ENCODE measurements at places on chromosomes 2 and 18.
A peak's percentile ranks its signal among the peaks of the same experiment; 100 is the strongest.

GRCh38 chr2:9230051-9230802 is 23.6 kb downstream of the ASAP2 start:
- no peak for DNase-seq

DNA sequence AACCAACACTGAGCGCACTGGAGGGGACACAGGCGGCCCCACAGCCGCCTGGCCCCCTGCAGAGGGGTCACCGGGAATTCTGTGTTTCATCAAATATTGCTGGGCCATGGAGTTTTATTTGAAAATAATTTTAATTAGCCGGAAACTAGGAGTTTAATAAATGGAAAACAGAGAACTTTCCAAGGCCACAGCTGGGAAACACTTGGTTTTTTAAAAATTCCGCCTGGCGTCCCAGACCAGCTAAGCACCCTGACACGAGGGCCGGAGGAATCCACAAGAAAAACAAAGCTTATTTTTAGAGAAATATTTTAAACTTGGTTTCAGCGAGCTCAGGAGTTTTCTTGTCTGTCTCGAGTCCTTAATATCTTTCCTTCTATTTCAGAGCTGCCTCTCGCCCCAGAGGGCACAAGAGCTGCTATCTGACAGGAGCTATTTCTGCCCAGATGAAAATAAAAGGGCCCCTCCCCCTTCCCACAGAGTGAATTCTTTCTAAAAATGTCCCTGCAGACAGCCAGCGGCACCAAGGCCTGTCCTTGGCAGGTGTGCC is 8.2 kb downstream of the ZFP36L2 start:
- DNase-seq, result no peak

DNA sequence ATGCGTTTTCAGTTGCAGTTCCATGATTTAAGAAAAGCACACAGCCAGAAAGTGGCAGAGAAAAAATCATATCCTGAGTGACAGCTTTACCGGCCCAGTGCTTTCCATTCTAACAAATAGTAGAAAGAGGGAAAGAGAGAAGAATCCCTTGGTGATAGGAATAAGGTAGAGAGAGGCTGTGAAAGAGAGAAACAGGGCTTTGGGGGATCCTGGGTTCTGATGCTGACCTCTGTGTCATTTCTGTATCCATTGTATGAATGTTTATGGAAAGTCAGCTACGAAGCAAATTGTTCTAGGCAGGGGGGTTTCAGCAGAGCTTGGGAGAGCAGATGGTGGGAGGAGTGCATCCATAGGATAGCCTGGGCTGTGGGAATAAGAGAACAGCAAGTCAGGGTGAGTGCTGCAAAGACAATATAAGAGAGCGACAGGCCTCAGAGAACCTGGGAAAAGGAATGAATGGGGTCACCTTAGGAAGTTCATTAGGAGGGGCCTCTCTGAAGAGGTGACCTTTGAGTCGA is 203.4 kb upstream of the TNP1 start:
- DNase-seq, result no peak

GRCh38 chr2:147989809-147990403 is 30.6 kb downstream of the ORC4 start:
- DNase-seq, result peak; percentile 56

GRCh38 chr2:201484805-201485204 is 33.3 kb downstream of the STRADB start:
- no peak for DNase-seq

- DNase-seq, result no peak
These were observed 83.2 kb downstream of the ITGA4 start for GRCh38 chr2:181540421-181540820.

DNA sequence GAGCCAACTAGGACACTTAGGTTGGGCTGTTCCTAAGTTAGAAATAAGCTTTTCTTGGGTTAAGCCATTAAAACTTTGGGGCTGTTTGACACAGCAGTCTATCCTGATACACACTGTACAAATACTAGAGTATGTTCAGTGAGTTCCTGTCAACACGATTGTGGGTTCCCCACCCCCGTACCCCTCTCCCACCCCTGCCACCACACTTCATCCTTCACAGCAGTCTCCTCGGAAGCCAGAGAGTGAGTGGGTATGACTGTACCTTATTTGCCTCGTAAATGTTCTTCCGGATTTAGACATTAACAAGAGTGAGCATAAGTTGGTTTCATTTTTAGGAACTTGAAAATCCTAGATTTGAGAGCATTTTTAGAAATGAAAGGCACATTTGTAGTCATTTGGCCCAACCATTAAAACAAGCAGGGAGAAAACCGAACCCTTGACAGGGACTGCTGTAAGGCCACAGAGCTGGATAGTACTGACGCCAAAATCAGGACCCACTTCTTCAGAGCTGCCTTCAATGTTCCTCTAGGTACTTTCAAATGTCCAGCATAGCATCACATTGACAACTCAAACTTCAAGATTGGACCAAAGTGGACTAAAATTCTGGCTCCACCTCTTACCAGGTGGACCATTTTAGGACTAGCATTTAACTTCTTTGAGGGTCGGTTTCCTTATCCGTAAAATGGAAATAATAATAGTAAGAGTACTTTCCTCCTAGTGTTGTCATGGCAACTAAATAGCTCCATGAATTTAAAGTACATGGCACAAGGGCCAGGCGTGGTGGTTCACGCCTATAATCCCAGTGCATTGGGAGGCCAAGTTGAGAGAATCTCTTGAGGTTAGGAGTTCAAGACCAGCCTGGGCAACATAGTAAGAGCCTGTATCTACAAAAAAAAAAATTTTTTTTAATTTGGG is 166.3 kb upstream of the SERTAD2 start:
- peak; percentile 68 for DNase-seq

GRCh38 chr2:224838335-224838734 is 122.2 kb upstream of the CCDC195 start:
- no peak for DNase-seq

GRCh38 chr2:55672630-55673029 is 21.0 kb downstream of the PNPT1 start:
- DNase-seq, result no peak

DNA sequence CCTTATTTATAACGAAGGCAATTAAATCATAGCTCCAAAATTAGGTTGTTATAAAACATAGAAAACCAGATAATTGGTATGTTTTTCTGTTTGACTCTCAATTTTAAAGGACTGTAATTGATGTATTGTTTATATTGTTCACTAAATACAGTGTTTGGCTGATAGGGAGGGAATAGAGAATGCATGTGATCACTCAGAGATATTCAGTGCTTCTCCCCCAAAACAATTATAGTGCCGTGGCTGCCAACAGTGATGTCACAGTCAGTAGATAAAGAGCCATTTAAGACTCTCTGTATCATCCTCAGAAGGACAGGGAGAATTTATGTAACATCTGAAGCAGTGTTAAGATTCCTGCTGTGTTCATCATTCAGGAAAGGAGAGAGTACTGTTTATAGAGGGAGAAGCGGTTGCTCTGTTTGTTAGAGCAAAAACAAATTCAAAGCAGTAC is 69.6 kb downstream of the PHLPP1 start:
- peak; percentile 33 for DNase-seq

- no peak for DNase-seq
These were observed 54.5 kb downstream of the ACVR1 start for GRCh38 chr2:157821519-157822131.

GRCh38 chr2:170823088-170823897 is 6.6 kb downstream of the GAD1 start:
- peak; percentile 22 for DNase-seq

GRCh38 chr2:116988303-116988702 is 826.2 kb upstream of the DDX18 start:
- DNase-seq, result no peak

DNA sequence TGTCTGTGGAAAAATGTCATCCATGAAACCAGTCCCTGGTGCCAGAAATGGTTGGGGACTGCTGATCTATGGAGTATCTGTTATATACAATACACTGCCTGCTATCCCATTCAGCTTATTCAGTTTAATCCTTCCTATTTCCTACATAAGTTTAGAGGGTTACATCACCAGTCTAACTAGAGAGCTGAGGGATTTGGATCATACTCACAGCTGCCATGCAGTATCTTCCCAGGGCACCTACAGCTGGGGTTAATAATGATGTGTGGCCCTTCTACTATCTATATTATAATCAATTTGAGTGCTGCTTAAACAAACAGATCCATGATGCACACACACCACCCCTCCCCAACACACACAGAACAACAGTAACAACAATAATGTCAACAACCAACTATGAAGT is 524.0 kb downstream of the LRRTM4 start:
- DNase-seq, result no peak

- DNase-seq, result no peak
These were observed 25.5 kb downstream of the DPYSL5 start for GRCh38 chr2:26873286-26873983.

- DNase-seq, result no peak
These were observed 148.2 kb downstream of the CERS6 start for GRCh38 chr2:168604252-168604651.

DNA sequence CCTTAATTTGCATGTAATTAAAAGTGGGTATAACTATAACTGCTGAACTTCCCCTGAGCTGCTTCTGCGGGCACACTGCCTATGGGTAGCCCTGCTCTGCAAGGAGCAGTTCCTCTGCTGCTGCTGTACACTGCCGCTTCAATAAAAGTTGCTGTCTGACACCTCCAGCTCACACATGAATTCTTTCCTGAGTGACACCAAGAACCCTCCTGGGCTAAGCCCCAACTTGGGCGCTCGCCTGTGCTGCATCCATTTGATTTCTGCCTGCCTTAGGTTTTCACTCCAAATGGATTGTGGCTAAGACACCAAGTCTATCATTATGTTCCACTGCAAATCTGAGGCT is 215.7 kb downstream of the ANAPC1 start:
- DNase-seq, result peak; percentile 30

- DNase-seq, result no peak
These were observed 117.3 kb downstream of the LDLRAD4 start for GRCh38 chr18:13335903-13336302.

- DNase-seq, result no peak
These were observed 177.7 kb downstream of the DIS3L2 start for GRCh38 chr2:232139171-232139594.

DNA sequence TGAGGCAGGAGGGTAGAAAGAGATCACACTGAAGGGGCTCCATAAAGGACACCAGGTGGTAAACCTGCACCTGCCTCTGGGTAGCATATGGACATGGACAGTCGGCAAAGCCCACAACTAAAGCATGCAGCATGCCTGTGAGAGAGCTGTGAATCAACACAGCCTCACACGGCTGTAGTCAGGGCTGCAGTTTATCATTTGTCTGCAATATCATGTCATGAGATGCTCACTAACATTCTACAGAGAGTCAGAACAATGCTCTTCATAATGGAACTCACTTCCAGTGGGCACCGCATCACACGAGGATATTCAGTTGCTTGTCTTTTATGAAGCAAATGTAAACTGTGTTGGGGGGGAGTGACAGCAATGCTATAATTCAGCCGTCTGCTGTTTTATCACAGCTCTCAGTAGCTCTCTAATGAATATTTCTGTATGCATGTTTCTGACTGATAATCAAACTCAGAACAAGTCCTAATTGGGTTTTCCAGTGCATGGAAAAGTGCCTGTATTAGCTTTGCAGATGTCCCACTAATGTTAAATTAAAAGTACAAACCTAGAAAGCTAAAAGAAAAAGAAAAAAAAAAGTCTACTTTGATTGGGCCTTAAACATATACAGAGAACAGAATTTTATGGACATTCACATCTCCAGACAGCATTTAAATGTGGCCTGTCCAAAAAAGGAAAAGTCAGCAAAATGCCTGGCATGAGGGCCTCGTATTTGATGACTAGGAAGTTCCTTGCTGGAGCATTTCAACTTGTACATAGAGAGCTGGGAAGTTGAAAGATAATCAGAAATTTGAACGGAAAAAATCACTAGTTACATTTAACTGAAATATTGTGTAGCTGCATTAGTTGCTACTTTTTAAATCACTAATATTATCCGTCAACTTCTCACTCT is 406.1 kb upstream of the SOX11 start:
- DNase-seq, result no peak

Measured in suppressor macrophage (primary cell).